ENCODE measurements at places on chromosomes 4 and X. TPM values are rescaled to one million over a fixed set of nuclear protein-coding genes. Genes with fewer than 3 reads are reported as not detected.

The MAGEB2 gene
- total RNA-seq = not detected

DNA sequence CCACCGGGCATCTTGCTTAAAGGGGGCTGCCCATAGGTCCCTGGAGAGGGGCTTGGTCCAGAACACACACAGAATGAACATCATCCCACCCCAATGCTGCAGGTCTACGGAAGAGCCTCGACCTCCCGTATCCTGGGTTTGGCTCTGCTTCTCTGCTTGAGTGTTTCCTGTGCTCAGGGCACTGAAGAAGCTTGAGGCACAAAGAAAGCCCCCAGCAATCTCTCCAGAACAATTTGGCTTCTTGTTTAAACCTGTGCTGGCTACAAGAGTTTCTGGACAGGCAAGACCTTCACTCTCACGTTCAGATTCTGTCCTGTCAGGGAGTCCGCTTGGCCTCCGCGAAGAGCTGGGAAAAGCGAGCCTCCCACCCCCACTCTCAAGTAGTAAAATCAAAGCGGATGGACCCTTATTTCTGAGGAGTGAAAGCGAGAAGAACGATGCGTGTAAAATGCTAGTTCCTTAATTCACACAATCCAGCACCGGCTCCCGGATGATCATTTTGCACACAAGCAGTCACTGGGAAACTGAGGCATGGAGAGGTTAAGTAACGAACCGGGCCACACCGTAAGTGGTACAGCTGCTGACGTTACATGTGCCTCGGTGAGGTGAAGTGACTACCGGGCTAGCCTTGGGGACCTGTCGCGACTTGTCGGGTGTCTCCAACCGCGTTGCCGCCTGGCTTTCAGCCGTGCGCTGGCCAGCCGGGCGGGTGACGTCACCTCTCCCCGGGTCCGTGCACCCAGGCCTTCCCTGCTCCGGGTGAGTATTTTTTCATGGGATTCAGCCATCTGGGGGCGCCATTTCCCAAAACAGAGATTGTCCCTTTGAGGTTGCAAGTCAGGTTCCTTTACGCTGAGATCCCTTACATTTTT lies 3.1 kb upstream of the SFRP2 start:
- no peak overlapping the region for H3K4me3 ChIP-seq
- H3K4me1 ChIP-seq = no peaks in the 10 kb centered on the region
- no peaks in the 10 kb centered on the region for H3K36me3 ChIP-seq
- no peak overlapping the region for H3K27ac ChIP-seq
- no peak for DNase-seq

The CHRNA9 gene
- not detected for total RNA-seq

DNA sequence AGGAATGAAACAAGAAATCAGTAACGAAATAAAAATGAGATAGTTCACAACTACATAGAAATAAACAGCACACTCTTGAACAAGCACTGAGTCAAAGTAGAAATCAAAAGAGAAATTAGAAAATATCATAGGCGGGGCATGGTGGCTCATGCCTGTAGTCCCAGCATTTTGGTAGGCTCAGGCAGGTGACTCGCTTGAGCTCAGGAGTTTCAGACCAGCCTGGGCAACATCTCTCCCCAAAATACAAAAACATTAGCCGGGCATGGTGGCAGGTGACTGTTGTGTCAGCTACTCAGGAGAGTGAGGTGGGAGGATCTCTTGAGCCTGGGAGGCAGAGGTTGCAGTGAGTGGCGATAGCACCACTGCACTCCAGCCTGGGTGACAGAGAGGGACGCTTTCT lies 714.4 kb downstream of the GLUD2 start:
- H3K36me3 ChIP-seq = no peaks in the 10 kb centered on the region
- H3K27me3 ChIP-seq = no peaks in the 10 kb centered on the region
- no peaks in the 10 kb centered on the region for H3K4me1 ChIP-seq
- DNase-seq = no peak

DNA sequence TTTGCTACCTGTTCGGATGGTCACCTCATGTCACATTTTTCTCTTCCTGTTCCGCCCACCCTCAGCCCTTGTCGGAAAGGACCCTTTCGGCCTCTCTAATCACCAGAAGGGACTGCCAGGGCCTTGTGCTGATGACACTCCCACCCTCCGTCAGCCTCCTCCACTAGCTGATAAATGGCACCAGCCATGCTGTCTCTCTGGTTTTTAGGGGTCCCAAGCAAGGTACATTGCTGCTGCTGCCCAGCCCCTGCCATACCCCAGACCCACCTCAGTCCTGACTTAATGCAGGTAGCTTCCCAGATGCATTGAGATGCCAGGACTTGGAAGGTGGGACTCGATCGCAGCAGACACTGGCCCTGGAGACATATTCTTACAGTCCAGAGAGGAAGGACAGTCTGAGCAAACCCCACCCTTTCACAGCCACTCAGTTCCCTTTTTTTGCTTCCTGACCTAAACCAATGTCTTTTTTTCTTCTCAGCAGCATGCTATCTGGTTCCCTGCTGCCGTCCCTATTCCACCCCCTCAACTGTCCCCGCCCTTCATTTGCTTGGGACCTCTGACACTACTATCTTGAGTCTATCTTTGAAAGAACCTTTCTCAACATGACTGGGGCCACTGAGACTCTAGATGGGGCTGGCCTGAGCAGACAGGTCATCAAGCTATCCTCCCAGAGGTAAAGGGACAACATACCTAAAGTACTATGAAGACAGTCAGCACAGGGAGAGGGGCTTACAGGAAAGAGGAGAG lies at the start of gene BTK:
Gene BTK, minus strand, starts transcription at position 397 of the 747 bp plus-strand sequence. CDS start 10,907 bp downstream, outside the sequence.
- H3K4me1 ChIP-seq = peaks cover 4% of the 10 kb centered on the region
- H3K27me3 ChIP-seq = peaks cover 14% of the 10 kb centered on the region
- peaks cover 1% of the 10 kb centered on the region for H3K36me3 ChIP-seq
- H3K4me3 ChIP-seq = no peak within 1 kb of the TSS
- no peak for DNase-seq

GRCh38 chr4:142373610-142374009 lies 472.5 kb downstream of the INPP4B start:
- H3K4me1 ChIP-seq = peaks cover 82% of the 10 kb centered on the region
- 0 out of 2 replicates have a peak, but pooled peaks cover 3% of the 10 kb centered on the region for H3K27me3 ChIP-seq
- 0 out of 2 replicates have a peak overlapping the region, but pooled peaks have one; percentile 31 for H3K4me3 ChIP-seq
- DNase-seq = no peak
- peaks cover 35% of the 10 kb centered on the region for H3K36me3 ChIP-seq

- no peak overlapping the region for H3K27ac ChIP-seq
- no peaks in the 10 kb centered on the region for H3K36me3 ChIP-seq
- no peaks in the 10 kb centered on the region for H3K4me1 ChIP-seq
- DNase-seq = no peak
These were observed 236.0 kb downstream of the GPC3 start for GRCh38 chrX:133749370-133749769.

Measured in HFFc6 (cell line).